MV-4-11 (cell line): ENCODE measurements at places on chromosomes 1 and 21.

GRCh38 chr1:213201380-213202155, 150.5 kb downstream of the RPS6KC1 start:
- no peak for DNase-seq

DNA sequence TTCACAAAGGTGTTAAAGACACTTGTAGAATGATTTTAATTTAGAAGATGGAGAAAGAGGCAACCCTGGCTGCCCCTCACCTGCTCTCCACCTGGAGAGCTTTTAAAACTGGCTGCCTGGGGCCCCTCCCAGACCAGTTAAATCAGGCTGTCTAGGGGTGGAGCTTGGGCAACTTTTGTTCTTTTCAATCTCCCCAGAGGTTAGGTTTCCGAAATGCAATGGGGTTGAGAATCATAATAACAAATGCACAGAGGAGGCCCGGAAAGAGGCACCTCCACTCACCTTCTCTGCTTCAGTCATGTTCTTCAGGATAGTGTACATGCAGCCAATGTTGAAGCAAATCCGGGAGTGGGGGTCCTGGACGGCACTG, 400 bp downstream of the NCF2 start:
- no peak for DNase-seq

DNA sequence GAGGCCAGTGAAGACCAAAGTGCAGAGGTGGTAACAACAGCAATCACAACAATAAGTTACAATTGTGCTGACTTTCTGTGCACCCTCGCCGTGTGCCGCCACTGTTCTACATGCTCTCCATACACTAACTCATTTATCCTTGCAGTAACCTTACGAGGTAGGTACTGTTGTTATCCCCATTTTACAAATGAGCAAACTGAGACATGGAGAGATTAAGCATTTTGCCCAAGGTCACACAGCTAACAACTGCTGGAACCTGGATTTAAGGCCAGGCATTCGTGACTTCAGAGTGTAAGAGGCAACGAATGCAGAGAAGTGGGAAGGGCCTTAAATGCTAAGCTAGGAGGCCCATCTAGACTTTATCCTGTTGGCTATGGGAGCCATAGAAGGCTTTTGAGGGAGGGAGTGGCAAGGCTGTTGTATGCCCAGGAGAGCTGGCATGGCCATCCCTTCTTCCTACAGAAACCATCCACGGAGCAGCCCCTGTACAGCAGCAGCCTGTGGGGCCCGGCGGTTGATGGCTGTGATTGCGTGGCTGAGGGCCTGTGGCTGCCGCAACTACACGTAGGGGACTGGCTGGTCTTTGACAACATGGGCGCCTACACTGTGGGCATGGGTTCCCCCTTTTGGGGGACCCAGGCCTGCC, 36.6 kb downstream of the AZIN2 start:
- DNase-seq: no peak

- no peak for DNase-seq
These were observed 34.1 kb upstream of the USH2A start for GRCh38 chr1:216457356-216457755.

DNA sequence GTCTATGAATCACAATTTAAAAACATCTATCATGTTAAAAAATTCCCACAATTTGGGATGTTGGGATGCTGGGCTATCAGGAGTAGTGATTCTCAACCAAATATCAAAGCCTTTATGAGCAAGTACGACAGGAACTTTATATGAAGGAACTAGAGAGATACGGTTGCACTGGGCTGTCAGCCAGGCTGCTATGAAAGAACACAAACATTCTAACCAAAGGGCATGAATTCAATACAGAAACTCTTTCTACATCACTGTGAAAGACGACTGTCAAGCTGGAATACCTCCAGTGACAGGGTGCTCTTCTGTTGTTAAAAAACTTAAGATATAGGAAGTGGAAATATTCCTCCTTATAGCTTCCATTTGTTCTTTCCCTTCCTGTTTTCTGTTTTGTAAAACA, 9.8 kb downstream of the CACNA1E start:
- peak; percentile 40 for DNase-seq

- DNase-seq: no peak
These were observed 131.2 kb downstream of the URB2 start for GRCh38 chr1:229757226-229757625.
